ENCODE measurements at places on chromosomes 4 and X.
A peak's percentile ranks its signal among the peaks of the same experiment; 100 is the strongest.

GRCh38 chr4:7151668-7152227 is 40.6 kb upstream of the SORCS2 start:
- no peak for DNase-seq

GRCh38 chr4:7805533-7806337 is 133.9 kb downstream of the AFAP1 start:
- DNase-seq, result peak; percentile 69

DNA sequence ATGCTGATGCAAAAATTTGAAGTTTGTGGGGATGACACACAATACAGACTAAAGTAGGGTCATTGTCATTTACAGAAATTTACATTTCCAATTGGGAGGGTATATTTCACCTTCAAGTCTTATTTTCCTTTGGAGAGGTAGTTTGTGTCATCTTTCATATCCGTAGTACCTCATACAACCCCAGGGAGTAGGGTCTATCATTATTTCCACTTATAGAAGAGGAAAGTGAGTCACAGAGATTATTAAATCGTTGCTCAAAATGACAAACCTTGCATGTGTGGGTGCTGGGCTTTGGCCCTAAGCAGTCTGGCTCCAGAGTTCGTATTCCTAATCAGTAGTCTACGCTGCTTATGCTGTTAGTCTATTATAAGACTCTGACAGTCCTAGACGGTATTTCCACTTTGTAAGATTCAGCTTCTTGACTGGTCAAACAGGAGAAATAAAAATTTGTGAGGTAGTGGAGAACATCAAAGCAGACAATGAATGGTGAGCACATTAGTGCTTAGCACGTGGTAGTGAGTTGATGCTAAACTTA is 516.5 kb downstream of the PCDH7 start:
- DNase-seq, result no peak

DNA sequence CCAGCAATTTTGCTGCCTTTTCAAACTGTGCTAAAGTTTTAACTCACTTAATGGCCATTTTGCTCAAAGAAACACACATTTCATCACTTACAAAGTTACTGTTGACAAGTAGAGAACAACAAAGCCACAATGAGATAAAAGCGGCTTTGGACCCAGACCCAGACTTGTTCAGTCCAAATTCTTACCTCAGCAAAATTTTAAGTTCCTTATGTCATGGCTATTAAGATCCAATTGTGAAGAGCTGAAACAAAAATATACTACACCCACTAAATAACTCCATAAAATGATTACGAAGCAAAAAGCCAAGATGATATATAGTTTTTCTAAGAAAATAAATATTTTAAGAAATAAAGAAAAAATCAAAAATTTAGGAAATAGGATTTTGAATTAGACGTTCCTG is 137.0 kb upstream of the INPP4B start:
- no peak for DNase-seq

DNA sequence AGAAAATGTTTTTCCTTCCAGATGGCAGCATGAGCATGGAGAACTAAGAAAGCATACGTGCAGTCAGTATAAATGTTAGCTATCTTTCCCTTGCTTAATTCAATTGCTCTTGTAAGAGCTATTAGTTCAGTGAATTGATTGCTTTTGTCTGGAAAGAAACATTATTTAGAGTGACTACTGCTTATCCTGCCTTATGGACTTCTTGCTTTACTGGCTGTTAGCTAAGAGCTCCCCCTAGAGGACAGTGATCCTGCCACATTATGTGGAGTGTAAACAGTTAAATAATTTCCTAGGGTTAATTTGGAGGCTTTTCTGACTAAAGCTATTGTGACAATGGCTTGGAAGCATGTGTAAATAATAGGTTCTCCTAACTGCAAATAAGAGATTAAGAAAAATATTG is 1402.4 kb downstream of the FAM133A start:
- no peak for DNase-seq

- DNase-seq, result no peak
Observed at GRCh38 chr4:35912174-35912573, 332.1 kb downstream of the ARAP2 start.

- DNase-seq, result no peak
Observed at GRCh38 chrX:64229154-64229553, 1.3 kb downstream of the ASB12 start.

- no peak for DNase-seq
Observed at GRCh38 chr4:15336410-15337167, 91.2 kb upstream of the C1QTNF7 start.

DNA sequence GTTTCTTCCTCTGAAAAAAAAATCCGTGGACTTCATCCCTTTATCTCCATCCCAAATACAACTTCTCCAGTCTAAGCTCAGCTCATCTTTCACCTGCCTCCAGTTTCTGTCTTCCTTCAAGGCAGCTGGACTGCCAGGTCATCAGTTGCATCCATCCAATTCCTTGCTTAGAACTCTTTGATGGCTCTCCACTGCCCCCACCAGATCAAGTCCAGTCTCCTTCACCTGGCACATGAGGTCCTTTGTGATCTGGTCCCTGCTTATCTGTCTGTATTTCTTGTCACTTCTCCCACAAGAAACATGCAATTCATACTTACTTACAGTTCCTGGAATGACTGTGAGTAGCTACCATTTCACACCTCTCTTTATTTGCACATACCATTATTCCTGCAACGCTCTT is 33.8 kb downstream of the OTUD6A start:
- no peak for DNase-seq

- no peak for DNase-seq
Observed at GRCh38 chrX:29254515-29254914, 667.3 kb downstream of the IL1RAPL1 start.

DNA sequence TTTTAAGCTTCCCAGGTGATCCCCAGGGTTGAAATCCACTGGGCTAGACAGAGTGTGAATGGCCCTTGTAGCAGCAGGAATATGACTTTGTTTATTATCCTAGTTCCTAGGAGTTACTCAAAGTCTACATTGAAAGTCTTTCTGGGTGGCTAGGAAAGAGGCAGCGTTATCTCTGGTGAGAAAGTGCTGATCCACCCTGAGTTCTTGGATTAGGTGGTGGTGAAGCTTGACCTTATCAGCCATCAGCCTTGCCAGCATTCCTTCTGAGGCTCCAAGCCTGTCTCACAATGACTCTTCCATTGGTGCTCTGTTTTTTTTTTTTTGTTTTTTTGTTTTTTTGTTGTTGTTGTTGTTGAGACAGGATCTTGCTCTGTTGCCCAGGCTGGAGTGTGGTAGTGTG is 83.1 kb upstream of the CLCN4 start:
- no peak for DNase-seq

GRCh38 chrX:49212861-49213260 is 12.9 kb upstream of the SYP start:
- DNase-seq, result no peak

DNA sequence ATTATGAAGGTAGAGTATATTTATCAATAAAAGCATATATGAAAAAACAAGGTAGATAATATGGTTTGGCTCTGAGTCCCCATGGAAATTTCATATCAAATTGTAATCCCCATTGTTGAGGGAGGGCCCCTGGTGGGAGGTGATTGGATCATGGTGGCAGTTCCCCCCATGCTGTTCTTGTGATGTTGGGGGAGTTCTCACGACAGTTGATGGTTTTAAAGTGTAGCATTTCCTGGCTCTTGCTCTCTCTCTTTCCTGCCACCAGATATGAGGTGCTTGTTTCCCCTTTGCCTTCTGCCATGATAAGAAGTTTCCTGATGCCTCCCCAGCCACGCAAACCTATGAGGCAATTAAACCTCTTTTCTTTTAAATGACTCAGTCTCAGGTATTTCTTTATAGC is 260.4 kb downstream of the PPARGC1A start:
- DNase-seq, result no peak

All from GM04503 (cell line).